AG10803 (cell line): ENCODE measurements at places on chromosomes 7 and 10.

DNA sequence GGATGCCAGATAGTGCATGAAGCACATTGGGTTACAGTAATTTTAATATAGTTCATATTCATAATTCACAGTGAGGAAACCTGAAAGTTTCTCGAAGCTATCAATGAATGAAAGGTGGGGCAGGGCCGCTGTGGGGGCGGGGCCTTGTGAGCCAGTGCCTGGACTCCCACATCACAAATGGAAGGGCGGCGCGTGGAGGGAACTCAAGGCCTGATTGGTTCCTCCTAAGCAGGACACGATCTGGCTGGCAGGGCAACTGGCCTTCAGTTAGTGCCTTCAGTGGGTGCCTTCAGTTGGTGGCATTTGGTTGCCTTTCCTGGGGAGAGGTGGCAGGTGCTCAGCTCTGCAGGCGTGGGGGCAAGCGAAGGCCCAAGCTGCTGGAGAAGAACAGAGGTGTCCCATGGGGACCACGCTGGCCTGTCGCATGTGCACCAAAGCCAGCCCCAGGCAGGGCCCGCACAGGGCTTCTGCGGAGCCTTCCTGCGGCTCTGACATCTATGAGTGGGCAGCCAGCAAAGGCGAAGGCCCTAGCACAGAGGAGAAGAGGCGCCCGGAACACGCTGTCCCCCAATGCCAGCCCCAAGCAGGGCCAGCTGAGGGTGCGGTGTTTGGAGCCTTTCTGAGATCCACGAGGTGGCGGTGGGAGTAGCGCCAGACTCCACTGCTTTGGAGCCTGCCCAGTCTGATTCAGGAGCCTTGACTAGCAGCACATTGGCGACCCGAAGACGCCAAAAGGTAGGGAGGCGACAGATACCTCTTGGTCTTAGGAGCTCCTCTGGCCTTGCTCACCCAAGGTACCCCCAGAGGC is 118.0 kb upstream of the PDSS1 start:
- no peak for DNase-seq

GRCh38 chr7:124765401-124766352 is at the start of gene GPR37:
Gene GPR37, minus strand, starts transcription at chr7:124765792. Its CDS starts 816 bp downstream, at chr7:124764976.
- DNase-seq = peak; percentile 35

- DNase-seq = peak; percentile 40
These were observed 108.6 kb downstream of the NSUN6 start for GRCh38 chr10:18542832-18543231.

- peak; percentile 86 for DNase-seq
These were observed 357.3 kb downstream of the CRPPA start for GRCh38 chr7:16063716-16064675.

GRCh38 chr7:157312941-157313340 is 23.9 kb upstream of the DNAJB6 start:
- no peak for DNase-seq

DNA sequence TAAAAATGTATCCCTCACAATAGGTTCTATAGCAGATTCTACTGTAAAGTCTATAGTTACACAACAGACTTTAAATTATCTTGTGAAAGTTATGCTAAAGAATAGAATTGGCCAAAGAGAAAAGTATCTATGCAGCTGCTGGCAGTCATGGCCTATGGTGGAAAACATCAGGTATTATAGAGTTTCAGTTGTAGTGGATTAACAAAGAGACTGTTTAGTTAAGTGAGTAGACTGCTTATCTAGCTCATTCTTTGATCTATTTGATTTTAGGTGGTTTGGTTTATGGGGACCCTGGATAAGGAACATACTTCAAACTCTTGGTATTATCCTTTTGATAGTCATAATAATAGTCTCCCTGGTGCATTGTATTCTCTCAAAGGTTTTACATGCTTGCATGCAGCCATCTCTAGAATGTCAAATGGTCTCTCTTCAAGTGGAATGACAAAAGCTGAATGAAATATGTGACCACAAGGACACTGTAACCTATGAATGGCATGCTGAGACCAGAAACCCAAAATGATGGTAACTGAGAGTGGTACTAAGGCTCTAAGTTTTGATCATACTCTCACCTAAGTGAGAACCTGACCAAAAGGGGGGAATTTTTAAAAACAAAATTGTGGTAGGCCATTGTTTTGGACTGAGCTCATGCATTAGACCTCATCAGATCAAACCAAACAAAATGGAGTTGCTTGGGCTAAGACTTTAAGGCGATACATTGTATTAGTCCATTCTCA is 54.9 kb upstream of the NAMPT start:
- DNase-seq = no peak

GRCh38 chr7:37081436-37081835 is 357.1 kb upstream of the AOAH start:
- DNase-seq = no peak

- DNase-seq = peak; percentile 49
These were observed 288.2 kb downstream of the IPMK start for GRCh38 chr10:57979491-57979890.

DNA sequence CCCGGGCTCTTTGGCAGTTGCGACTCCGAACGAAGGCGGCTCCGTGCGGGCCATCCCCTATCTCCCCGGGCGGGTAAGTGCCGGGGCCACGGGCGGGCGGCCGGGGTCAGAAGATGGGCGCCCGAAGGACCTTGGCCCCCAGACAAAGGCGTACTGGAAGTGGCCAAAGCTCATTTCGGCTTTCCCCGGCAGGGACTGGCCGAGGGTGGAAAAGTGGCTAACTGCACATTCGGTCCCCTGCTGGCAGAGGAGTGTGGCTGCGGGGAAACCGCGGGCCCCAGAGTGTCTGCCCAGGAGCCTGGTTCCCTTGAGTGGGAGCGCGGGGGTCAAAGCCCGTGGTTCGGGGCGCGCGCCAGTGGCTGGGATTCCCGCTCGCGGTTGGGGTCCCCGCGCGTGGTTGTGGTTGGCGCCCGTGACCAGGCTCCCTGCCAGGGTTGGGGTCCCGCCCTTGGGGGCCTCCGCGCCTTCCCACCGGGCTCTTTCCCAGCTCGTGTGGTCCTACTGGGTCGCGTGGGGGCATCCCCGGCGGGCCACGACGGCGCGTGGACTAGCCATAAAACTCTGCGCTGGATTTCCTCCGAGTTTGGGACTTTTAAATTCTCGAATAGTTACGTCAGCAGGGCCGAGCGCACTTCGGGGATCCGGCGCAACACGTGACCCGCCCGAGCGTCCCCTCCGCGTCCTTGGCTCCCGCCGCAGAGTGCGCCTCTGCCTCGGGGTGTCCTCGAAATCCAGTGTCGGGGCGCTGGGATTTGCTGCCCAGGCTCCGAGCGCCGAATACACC is 124.4 kb downstream of the TACC2 start:
- DNase-seq = peak; percentile 71

DNA sequence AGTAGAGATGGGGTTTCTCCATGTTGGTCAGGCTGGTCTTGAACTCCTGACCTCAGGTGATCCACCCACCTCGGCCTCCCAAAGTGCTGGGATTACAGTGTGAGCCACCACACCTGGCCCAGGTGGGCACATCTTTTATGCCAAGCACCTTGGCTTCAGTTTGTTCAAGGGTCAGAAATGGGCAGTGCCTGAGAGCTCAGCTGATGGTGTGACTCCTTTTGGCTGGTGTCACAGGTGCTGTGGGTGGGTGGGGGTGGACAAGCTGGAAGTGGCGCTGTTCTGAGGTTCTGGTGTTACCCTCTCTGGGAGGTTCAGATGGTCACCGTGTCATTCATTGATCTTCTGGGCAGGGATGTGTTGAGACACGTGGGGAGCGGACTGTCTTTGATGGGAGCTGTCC is 11.5 kb downstream of the ADCY1 start:
- DNase-seq = no peak

GRCh38 chr10:124105045-124105444 is 11.6 kb upstream of the CHST15 start:
- no peak for DNase-seq

GRCh38 chr10:71250405-71250804 is 38.0 kb downstream of the UNC5B start:
- peak; percentile 79 for DNase-seq

DNA sequence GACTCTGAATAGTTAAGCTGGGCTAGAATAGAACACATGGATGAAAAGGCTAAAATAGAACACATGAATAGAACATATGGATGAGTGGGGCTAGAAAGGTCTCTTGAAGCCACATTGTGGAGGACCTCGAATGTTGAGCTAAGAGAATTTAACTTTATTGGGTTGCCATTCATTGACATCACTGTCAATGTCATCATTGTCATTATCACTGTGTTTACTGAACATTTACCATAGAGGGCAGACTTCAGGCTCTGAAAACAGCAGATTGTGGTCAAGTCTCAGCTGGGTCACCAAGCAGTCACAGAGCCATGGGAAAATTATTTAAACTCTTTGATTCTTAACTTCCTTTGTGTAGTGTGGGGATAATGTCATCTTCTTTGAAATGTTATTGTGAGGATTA is 80.4 kb downstream of the WDFY4 start:
- no peak for DNase-seq

DNA sequence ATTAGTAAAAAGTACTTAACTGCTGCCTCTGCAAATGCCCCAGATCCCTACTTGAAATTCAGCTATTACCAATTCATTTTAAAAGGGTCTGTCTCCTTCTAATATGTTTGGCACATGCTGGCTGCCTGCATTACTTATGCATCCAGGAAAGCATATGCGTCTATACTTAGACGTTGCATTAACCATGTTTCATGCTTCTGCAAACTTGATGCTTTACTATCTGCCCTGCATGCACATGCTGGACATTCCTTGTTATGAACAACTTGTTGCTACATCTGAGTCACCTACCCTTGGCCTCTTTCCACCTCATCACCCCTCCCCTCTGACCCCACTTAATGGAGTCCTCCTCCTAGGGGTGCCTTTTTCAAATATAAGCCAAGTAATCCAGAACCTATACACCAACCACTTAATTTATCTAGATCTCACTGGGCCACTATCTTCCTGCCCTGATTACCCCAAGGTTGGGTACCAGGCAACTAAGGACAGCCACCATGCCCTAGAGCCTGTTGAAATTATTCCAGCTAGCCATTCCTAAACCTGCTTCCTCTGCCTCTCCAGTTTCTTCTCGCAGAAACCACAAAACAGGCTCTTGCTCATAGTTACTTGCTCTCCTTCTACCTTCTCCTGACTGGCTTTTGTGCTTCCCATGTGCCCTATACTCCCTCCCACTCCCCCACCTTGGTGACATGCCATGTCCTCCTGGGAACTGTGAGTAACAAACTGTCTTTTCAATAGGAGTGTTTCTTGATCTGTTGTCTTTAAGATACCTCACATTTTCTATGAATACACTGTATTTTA is 1187.9 kb downstream of the REEP3 start:
- DNase-seq = no peak

GRCh38 chr10:8346861-8347260 is 292.4 kb downstream of the GATA3 start:
- no peak for DNase-seq

- no peak for DNase-seq
These were observed 75.4 kb downstream of the ADARB2 start for GRCh38 chr10:1661859-1662437.

DNA sequence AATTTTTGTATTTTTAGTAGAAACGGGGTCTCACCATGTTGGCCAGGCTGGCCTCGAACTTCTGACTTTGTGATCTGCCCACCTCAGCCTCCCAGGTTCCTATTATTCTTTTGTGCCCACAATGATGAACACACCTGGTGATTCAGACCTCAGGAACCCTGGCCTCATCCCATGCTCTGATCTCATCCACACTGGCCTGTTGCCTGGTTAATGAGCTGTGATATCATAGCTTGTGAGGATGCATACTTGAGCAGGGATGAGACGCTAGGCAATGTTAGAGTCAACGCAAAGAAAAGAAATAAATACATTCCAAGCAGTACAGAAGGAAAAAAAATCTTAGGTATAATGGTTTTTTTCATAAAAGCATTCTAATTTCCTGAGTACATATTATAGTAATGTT is 82.4 kb upstream of the RNF32 start:
- no peak for DNase-seq

GRCh38 chr10:71696628-71697326 is 22.8 kb downstream of the C10orf105 start:
- no peak for DNase-seq

- DNase-seq = no peak
These were observed 84.9 kb upstream of the MKI67 start for GRCh38 chr10:128211064-128211504.

DNA sequence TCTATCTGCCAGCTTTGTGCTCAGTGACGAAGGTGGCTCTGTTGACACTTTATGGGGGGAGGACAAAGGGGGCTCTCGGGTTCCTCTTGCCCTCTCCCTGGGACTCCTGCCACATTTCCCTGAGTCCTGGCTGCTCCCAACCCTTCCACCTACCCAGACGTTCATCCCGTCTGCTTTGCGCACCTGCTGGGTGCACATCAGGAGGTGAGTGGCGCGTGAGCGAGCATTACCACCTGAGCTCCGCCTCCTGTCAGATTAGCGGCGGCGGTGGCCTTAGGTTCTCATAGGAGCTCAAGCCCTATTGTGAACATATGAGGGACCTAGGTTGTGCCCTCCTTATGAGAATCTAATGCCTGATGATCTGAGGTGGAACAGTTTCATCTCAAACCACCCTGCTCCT is 137.2 kb downstream of the DYNC2I1 start:
- DNase-seq = no peak

DNA sequence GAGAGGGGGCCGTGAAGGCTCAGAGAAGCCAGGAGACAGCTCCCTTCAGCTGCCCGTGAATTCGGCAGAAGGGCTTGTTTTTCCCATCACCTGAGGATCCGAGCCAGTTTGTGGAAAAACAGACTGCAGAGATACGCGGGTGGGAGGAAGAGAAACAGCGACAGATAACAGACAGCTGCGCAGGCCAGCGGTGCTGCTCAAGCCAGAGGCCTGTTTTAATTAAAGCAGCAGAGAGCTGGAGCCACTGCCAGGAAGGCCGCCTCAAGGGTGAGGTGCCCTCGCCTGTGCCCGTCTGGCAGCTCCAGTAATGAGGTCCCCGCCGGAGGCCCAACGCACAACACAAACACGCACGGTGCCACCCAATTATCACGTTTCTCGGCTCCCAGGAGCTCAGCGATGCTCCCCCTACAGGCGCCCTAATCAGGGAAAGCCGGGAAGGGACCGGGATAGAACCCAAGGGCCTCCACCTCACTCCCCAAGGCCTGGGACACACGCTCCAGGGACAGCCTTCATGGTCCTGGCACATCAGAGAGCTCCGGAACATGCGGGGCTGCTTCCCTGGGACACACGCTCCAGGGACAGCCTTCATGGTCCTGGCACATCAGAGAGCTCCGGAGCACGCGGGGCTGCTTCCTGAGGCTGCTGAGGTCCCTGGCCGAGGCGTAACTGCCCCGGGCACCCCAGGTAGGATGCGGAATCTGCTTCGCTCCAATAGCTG is 60.6 kb upstream of the DNAAF5 start:
- peak; percentile 37 for DNase-seq

- DNase-seq = peak; percentile 98
These were observed 41.7 kb upstream of the CALD1 start for GRCh38 chr7:134737566-134738345.

- DNase-seq = no peak
These were observed 20.9 kb downstream of the TTYH3 start for GRCh38 chr7:2652736-2653060.

- DNase-seq = no peak
These were observed 284.5 kb upstream of the SEMA3D start for GRCh38 chr7:85471307-85471706.

- no peak for DNase-seq
These were observed 359.5 kb downstream of the PTEN start for GRCh38 chr10:88222881-88223280.
